ENCODE measurements at places on chromosomes 7 and 10.
A peak's percentile ranks its signal among the peaks of the same experiment; 100 is the strongest.

- DNase-seq: no peak
Observed at GRCh38 chr10:3525832-3526449, 259.1 kb downstream of the KLF6 start.

DNA sequence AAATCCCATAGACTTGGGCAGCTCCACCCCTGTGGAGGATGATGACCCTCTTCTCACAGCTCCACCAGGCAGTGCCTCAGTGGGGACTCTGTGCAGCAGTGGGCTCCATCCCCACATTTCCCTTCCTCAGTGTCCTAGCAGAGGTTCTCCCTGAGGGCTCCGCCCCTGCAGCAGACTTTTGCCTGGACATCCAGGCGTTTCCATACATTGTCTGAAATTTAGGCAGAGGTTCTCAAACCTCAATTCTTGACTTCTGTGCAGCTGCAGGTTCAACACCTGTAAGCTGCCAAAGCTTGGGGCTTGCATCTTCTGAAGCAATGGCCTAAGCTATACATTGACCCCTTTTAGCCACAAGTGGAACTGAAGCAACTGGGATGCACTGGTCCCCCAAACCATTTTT, 31.8 kb downstream of the NEUROG3 start:
- DNase-seq: no peak

- DNase-seq: no peak
Observed at GRCh38 chr10:78865931-78866717, 202.6 kb upstream of the ZMIZ1 start.

DNA sequence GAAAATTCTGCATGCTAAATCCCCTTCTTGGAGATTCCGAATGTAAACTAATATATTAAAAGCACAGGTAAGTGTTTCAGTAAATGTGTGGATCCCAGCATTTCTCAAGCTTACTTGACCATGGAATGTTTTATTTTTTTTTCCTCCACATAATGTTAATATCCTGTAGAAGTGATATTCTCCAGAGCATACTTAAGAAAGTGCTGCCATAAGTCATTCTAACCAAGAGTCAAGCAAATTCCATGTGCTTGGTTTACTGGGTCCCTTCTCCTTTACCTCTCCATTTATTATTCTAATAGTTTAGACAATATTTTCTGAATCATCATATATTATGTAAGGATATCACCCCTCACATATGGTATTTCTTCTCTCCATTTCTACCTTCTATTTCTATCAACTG, 266.9 kb upstream of the HPS1 start:
- no peak for DNase-seq

GRCh38 chr10:70682920-70683600, 10.8 kb downstream of the ADAMTS14 start:
- DNase-seq: no peak

- DNase-seq: no peak
Observed at GRCh38 chr10:82497439-82497838, 622.4 kb downstream of the NRG3 start.

GRCh38 chr10:103192451-103193106, 493 bp downstream of the NT5C2 start:
- peak; percentile 77 for DNase-seq

DNA sequence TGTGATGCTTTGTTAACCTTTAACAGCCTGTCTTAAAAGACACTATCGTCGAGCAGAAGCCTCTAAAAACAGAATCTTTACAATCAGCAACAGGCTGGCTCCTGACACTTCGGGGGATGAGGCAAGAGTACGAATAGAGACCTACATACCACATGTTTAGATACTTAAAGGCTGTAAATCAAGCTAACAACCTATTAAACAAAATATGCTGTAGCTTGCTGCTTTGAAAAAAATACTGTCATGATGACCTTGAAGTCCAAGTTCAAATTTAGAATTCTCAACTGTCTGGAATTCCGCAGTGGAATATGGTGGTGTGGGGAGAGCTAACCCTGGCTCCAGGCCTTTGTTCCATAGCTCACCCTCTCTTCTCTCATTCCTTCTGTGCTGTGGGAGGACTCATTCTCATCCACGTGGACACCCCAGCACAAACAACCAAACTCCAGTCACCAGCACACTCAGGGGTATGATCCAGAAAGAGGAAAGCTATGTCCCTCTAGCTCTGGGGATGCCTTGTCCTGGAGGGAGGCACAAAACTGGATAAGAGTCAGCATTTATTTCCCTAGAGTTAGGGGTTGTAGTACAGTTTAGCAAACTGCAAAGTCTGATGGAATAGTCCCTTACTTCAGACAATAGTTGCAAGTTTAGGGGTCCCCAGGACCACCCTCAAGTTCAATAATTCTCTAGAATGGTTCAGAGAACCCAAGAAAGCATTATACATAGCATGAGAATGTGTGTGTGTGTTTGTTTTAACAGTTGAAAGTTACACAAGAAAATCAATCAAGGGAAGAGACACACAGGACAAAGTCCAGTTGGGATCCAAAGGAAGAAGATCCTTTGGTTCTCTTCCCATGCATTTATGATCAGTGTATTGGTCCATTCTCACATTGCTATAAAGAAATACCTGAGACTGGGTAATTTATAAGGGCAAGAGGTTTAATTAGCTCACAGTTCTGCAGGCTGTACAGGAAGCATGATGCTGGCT, 196.1 kb upstream of the SVIL start:
- DNase-seq: no peak

DNA sequence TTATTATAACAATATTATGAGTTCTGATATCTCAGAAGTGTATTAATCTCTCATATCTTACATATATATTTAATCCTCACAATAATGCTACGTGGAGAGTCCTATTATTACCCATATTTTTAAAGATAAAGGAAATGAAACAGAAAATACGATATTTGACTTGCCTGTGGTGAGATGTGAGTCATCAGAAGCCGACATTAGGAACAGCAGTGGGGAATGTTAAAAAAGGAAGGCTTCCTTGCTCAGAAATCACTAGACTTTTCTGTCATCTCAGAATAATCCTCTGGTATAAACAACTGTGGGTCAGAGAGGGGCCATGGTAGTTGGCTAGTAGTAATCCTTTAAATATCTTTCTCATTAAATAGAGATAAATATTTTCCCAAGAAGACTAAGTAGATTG, 402.3 kb upstream of the PCDH15 start:
- peak; percentile 30 for DNase-seq

- DNase-seq: no peak
Observed at GRCh38 chr10:14625192-14625631, 149.5 kb downstream of the FAM107B start.

DNA sequence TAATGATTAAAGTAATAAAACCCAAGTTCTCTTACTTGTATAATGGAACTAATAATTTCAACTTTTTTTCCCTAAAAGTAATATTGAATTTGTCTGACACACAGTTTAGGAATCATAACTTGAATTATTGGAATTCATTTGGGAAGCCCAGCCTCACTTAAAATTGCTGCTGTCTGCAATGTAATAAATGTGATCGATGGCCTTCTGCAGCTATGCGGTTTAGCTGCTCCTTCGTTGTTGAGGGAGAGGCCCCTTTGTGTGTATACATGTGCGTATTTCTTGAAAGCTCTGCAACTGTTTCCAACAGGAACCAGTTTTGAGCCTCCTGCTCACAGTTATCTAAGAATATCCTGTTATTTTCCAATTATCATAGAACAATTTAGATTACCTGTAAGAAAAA, 152.5 kb downstream of the AKR1D1 start:
- DNase-seq: no peak

- DNase-seq: no peak
Observed at GRCh38 chr10:31745612-31746376, 182.8 kb downstream of the ARHGAP12 start.

GRCh38 chr10:22681301-22681700, 33.1 kb downstream of the PIP4K2A start:
- no peak for DNase-seq

GRCh38 chr7:3430588-3430987, 129.5 kb downstream of the SDK1 start:
- DNase-seq: no peak

GRCh38 chr7:45704683-45705016, 130.5 kb downstream of the ADCY1 start:
- DNase-seq: no peak

DNA sequence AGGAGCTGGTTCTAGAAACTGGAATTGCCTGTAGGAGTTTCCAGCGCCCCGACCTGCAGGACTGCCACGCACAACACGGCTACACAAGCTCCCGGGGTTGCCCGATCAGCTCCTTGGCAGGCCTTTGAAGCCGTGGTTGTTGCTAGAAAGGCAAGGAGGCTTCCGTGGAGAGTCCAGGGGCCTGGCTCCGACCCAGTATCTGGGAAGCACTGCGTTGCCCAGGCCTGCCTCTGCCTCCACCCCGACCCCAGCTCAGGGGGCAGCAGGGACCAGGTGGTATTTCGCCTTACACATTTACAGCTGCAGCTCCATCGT, 54.4 kb downstream of the PROSER2 start:
- no peak for DNase-seq

- DNase-seq: no peak
Observed at GRCh38 chr10:63767138-63767801, 246.1 kb downstream of the REEP3 start.

DNA sequence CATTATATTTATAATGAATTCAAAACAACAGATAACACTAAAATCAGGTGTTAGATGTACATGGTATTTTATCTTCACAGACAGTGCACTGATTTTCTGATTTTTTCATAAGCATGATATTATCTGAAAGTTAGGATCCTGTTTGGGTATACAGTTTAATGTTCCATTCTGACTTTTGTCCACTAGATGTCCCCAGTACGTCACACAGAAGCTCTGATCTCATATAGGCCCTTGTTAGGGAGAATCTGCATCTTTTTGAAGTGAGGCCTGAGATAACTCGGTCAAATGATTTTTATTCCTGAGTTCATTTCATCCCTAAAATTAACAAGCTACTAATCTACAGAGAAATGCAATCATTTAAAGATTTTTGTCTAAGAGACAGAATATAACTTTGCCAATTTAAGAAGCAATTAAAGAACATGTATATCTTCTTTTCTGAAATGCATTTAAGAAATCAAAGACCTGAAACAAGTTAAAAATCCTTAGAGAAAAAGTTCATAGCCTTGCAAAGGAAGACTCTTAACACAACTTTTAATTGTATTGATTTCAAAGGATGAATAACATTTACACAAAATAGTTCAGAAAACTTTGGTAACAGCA, 72.0 kb upstream of the TES start:
- peak; percentile 84 for DNase-seq

DNA sequence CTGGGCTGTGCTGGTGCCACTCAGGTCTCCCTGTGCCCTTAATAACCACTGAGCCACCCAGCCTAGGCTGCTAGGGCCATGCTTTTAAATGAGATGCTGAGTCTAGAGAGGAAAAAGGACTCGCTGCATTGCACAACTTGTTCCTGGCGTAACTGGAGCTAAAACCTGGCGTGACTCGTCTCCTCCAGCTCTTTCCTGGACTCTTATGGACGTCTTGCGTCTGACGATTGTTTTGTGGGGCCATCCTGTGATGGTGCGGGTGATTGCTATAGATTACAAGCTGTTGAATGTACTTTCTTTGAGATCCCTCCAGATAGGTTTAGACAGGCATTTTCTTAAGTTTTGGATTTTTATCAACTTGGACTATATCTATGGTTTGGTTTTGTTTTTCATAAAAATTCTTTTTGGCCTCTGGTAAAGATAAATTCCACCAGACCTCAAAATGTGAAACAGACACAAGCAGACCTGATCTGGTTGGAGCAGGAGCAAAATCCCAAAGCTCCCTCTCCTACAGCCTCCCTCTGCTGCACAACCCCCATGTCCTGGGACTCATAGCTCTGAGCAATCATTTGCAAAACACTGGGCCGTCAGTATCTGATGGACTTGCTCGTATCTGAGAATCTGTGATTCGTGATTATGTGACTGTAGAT, 230.3 kb downstream of the ARHGAP12 start:
- no peak for DNase-seq

DNA sequence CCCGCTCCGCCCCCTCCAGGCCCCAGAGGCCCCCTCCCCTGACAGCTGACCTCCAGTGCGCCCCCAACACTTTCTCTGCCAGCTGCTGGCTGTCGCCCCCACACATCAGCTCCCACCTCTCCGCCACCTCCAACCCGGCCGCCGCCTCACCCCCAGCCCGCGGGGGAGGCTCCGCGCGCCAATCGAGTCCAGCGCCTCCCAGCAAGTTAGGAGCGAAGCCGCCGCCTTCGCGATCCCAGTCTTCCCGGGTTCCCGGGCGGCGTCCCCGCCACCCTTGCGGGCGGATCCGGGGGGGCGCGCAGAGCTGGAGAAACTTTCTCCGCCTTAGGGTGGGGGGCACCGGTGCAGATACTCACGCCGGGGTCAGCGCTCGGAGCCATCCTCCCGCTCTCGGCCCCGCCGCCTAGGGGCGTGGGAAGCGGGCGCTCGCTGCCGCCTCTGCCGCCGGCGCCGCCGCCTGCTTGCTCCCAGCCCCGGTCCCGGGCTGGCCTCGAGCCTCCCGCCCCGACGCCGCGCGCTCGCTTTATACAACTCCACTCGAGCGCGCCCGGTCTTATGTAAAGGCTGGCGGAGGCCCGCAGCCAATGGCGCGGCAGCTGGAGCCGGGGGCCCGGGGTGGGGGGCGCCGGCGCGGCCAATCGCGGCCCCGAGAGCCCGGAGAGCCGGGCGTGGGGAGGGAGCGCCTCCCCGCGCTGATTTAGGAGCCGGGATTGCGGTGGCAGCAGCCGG, at the start of gene CRTAC1:
Gene CRTAC1 (minus strand): TSS at position 529 of the 729 bp plus-strand sequence. CDS start 149 bp downstream, at position 380.
- no peak for DNase-seq

- DNase-seq: no peak
Observed at GRCh38 chr7:31437250-31437865, 76.5 kb upstream of the ITPRID1 start.

DNA sequence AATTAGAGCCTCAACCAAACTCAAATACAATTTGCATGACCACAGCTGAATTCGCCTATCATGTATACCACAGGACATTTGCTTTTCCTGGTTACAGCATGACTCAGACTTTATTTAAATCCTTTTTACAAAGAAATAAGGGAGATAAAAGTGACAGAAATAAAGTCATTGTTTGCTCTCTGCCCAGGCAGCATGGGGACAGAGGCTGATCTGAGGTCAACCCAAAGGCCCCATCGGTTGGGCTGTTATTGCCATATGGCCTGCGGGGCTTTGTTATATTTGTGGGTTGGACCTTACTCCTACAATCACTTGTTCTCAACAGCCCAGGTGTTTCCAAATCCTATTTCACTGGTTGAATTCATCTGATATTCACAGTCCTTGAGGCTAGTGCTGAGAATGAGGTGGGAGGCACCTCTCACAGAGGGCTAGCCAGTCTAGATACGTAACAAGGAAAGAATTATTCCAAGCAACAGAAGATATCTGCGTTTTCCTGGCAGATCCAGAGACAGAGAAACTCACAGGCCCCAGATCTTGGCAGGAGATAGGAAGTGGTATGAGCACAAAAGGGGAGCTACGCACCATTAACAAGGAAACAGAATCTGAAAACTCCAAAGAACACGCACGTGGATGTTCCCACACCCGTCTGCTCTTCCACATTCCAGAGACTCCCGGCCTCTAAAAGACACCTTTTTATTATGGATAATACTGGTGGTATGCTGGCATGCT, 117.3 kb downstream of the HIPK2 start:
- DNase-seq: no peak
